ENCODE measurements at places on chromosomes 16 and 17.

GRCh38 chr16:47029724-47030123 is 56.2 kb upstream of the DNAJA2 start:
- no peak for DNase-seq

- DNase-seq = no peak
Observed at GRCh38 chr17:5895276-5895675, 174.9 kb upstream of the WSCD1 start.

GRCh38 chr17:74745548-74746177 is 2.8 kb upstream of the NHERF1 start:
- no peak for DNase-seq

DNA sequence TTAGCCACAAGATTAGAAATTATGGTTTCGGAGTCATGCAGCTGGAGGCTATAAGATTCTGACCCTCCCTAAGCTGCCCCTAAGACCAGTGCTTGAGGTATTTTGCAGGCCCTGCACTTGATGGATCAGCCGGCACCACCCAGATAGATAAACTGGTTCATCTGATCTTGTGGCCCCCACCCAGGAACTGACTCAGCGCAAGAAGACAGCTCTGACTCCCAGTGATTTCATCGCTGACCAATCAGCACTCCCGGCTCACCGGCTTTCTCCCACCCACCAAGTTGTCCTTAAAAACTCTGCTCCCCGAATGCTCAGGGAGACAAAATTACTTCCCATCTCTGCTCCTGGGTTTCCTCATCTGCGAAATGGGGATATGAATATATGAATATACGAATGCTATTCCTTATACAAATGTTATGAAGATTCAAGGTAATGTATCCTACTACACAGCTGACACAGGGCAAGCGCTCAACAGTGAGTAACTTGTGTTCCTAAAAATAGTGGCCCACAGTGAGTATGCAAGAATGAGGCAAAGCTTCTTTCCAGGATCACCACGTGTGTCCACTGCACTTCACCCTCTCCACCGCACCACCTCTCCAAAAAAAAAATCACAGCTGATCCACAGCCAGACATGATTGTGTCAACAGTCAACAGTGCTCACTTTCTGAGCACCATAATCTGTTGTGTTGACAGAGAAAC is 33.3 kb upstream of the C16orf82 start:
- DNase-seq = no peak

GRCh38 chr17:76088041-76088867 is 9.3 kb downstream of the ZACN start:
- DNase-seq = no peak

- DNase-seq = no peak
Observed at GRCh38 chr17:27315796-27316465, 22.0 kb downstream of the WSB1 start.

GRCh38 chr17:57597531-57598453 is 147.3 kb downstream of the CCDC182 start:
- DNase-seq = peak; percentile 66

GRCh38 chr16:56753410-56753809 is 23.5 kb downstream of the NUP93 start:
- DNase-seq = no peak

GRCh38 chr16:1630450-1631213 is 18.5 kb downstream of the CRAMP1 start:
- no peak for DNase-seq

GRCh38 chr16:73062001-73062616 is 14.2 kb upstream of the ZFHX3 start:
- DNase-seq = no peak

- peak; percentile 82 for DNase-seq
Observed at GRCh38 chr17:56592487-56593085, 913 bp upstream of the NOG start.

- no peak for DNase-seq
Observed at GRCh38 chr17:80769936-80770625, 221.6 kb upstream of the CHMP6 start.

DNA sequence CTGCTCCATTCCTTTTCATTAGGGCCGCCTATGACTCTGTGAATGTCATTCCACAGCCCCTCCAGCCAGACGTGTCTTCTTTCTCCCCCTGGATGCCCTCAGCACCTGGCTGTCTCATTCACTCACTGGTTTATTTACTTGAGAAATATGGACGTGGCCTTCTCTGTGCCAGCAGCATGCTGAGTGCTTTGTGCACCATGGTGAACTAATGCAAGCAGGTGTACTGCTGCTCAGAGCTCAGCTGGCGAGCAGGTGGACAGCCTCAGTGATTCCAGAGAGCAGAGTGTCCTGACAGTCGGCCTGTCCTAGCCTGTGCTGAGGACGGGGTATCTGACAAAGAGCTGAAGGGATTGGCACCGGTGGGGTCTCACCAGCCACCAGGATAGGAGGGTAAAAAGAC is 96.7 kb downstream of the GNAO1 start:
- no peak for DNase-seq

GRCh38 chr16:79816081-79816497 is 215.6 kb upstream of the MAF start:
- DNase-seq = no peak

DNA sequence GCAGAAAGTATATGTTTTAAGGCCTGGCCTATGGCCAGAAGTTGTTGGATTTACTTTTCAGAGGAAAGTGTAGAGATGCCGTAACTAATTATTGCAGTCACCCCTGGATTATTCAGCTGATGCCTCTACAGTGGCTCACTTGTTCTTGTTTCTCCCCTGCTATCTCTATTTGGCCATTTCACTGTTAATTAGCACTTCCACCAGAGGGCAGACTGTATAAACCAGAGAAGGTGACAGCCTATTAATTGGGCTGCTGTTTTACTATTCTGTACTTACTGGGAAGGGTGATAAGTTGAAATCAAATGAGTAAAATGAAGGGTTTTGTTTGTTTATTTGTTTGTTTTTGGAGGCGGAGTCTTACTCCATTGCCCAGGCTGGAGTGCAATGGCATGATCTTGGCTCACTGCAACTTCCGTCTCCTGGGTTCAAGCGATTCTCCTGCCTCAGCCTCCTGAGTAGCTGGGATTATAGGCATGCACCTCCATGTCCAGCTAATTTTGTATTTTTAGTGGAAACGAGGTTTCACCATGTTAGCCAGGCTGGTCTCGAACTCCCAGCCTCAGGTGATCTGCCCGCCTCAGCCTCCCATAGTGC is 66.0 kb downstream of the CDK12 start:
- DNase-seq = no peak

GRCh38 chr17:50531428-50532025 is 1.0 kb upstream of the EPN3 start:
- DNase-seq = no peak

- no peak for DNase-seq
Observed at GRCh38 chr17:30091121-30091670, 25.4 kb upstream of the NSRP1 start.

GRCh38 chr16:10685709-10686108 is 9.0 kb downstream of the TEKT5 start:
- no peak for DNase-seq

DNA sequence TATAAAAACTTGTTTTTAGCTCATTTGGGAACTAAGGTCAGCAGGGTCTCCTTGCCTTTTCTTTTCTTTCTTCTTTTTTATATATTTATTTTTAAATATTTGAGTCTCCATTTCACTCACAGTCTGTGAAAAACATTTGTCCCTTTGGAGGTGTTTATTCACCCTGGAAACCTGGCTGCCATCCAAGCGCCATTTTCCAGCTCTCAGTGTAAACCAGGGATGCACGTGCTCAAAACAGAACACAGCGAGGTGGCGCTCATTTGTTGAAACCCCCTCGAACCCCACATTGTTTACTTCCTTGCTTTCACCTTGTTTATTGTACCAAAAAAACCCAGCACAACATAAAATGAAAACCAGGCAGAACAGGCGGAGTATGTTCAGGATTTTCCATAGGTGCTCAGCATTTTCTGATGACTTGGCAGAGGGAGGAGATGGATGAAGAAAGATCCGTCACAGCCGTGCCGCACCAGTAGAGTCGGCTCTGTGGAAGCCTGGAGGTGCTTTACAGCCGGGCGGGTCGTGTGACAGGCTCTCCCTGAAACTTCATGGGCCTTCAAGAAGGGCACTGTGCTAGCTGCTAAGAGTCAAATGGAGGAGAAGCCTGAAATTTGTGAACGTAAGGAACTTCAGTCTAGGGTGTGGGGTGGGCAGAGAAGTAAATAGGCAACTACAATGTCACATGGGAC is 284.4 kb downstream of the FOXL1 start:
- DNase-seq = no peak

GRCh38 chr17:14506364-14506763 is 205.5 kb downstream of the HS3ST3B1 start:
- DNase-seq = no peak

DNA sequence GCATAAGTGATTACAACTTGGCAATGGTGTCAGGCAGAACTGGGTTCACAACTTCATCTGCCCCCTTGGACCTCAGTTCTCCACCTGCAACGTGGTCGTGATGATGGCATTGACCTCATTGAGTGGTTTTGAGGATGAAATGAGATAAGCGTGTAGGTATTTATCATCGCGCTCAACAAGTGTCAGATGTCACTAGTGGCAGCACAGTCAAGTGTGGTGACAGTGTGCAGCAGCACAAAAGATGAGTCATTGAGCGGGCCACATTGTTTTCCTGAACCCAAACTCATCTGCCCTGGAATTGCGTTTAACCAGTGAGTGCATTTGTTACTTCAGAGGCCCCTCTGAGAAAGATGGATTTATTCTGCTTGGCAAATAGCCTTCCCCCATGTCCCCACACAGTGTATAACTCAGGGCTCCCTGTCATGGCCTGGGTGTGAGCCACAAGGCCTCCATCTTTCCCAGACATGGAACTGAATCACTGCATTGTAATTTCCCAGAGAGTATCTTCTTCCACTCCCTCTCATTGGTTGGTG is 20.9 kb downstream of the IRX3 start:
- DNase-seq = no peak

DNA sequence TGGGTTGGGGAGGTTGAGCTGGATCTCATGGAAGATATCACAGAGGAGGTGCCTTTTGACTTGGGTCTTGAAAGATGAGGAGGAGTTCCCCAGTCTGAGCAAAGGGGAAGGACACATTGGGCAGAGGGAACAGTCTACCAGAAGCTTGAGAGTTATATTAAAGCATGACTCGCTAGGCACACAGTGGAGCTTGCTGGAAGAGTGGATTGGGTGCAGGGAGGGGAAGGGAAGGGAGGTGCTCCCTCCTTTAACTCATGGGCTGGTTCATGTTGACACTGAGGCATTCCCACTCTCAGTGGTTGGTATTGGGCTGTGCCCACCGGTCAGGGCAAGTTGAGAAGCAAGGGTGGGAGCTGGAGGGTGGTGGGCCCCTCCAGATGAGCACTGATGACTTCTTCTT is 5.9 kb downstream of the TMEM98 start:
- no peak for DNase-seq

- DNase-seq = no peak
Observed at GRCh38 chr17:1683459-1683858, 1.2 kb downstream of the PRPF8 start.

DNA sequence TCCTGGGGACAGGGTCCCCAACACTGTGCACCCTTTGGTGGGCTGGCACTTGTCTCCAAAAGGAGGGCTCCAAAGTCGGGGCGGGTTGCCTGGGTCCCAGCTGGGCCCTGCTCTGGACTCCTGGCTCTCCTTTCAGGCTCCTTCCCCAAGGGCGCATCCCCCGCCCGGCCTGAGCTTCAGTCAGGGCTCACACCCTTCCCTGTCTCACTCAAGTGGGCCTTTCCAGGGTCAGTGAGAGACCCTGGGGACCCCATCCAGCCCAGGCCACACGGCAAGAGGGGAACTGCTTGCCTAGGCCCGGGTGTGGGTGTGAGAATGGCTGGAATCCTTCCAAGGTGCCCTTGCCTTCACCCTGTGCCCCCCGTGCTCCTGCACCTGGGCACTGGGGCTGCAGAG is 41.8 kb upstream of the SLC38A10 start:
- no peak for DNase-seq

DNA sequence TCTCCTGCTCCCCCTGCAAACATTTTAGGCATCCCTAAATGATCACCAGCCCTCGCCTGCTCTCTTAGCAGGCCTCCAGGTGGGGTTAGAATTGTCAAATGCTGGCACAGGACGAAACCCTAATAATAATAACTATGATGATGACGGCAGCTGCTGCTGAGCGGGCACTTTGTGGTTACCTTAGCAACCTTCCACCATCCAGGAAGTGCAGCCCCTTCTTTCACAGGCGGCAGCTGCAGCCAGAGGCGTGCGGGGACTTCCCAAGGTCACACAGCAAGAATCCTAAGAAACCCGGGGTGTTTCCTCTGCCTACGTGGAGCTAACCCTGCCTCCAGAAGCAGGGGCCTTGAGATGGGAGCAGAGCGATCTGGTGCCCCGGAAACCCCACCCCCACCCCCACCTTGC is 22.4 kb upstream of the EIF1 start:
- DNase-seq = peak; percentile 58

DNA sequence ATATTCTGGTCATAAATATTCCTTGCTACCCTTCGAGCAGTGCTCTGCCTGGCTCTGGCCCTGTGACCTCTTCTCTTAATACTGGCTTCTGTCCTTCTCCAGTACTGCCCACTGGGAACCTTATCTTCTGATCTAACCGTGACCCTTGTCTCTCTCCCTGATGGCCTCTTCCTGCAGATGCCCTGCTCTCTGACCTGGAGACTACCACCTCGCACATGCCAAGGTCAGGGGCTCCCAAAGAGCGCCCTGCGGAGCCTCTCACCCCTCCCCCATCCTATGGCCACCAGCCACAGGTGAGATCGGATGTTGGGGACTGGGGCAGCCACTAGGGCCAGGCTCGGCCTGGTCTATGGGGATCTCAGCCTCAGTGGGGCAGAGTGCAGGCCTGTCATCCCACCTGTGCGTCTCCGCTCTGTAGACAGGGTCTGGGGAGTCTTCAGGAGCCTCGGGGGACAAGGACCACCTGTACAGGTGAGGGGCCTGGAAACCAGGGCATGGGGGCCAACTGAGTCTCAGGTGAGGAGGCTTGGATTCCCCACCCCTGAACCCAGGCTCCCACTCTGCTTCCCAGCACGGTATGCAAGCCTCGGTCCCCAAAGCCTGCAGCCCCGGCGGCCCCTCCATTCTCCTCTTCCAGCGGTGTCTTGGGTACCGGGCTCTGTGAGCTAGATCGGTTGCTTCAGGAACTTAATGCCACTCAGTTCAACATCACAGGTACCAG is 1.5 kb downstream of the TGFB1I1 start:
- DNase-seq = no peak

- DNase-seq = no peak
Observed at GRCh38 chr17:40190197-40191021, 13.1 kb downstream of the RAPGEFL1 start.

Data from DMS 273 treated with DMSO at 0.1 percent for 48 hours (cell line).